Retinal pigment epithelial cell (primary cell): ENCODE measurements at places on chromosomes 11 and 22.
A peak's percentile ranks its signal among the peaks of the same experiment; 100 is the strongest.

DNA sequence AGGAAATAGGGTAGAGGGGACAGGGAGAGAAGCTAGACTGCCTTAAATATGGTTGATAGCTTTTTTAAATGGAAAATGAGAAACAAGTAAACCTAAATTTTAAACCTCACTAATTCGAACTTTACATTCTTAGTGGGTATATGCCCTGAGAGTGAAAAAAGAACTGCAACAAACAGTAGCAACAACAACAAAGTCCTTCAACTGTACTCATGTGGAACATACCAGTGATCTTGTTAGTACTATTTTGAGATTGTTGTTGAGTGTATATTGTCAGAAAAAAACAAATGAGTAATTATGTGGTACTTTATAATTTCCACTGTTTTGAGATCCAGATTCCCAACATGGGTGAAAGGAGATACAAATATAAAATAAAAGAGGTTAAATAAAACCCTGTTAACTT lies 88.9 kb upstream of the TNRC6B start:
- no peak for DNase-seq

- no peak for DNase-seq
These were observed 776.9 kb upstream of the CNTN5 start for GRCh38 chr11:98243897-98244296.

GRCh38 chr22:45577746-45578523 lies 75.3 kb downstream of the FBLN1 start:
- DNase-seq = peak; percentile 21

- DNase-seq = no peak
These were observed 15.2 kb downstream of the SHISAL1 start for GRCh38 chr22:44297470-44298061.
